ENCODE measurements at places on chromosomes 1 and 21.

GRCh38 chr1:77990629-77991204 is 11.8 kb upstream of the FUBP1 start:
- DNase-seq: no peak

- DNase-seq: no peak
Observed at GRCh38 chr1:161531986-161532643, 7.8 kb downstream of the HSPA6 start.

- no peak for DNase-seq
Observed at GRCh38 chr1:185973645-185974044, 239.5 kb downstream of the HMCN1 start.

DNA sequence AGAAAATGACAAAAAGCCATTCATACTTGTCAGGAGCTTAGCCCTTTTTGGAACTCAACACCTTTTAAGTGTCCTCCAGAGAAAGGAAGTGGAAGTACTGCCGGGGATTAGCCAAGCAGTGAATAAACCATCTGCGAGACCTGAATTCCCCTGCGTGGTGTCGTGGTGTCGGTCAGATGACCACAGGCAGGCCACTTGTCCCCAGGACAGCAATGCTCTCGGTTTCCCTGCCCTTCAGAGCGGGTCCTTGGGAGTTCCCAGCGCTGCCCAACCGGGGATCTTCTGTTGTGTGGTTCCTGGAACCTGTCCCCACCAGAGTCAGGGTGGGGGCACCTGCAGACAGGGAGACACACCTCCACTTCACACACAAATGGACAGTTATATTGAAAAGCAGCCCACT is 9.2 kb downstream of the GPR157 start:
- DNase-seq: peak; percentile 54

- no peak for DNase-seq
Observed at GRCh38 chr1:98557895-98558294, 103.6 kb upstream of the SNX7 start.

DNA sequence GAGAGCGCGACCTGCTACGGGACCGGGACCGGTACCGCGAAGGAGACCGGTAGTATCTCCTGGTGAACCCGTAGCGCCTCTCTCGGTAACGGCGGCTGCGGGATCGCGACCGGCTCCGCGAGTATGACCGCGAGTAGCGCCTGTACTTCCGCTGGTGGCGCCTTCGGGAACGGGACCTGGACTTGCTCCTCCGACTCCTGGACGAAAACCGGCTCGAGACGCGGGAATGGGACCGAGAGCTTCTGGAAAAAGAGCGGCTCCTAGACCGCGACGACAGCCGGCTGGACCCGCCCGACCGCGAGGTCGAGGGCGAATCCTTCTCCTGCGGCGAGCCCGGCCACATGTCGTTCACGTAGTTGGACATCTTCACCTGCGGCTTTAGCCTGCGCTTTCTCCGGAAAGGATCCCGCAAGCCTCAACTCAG is 642 bp downstream of the RSRP1 start:
- DNase-seq: no peak

DNA sequence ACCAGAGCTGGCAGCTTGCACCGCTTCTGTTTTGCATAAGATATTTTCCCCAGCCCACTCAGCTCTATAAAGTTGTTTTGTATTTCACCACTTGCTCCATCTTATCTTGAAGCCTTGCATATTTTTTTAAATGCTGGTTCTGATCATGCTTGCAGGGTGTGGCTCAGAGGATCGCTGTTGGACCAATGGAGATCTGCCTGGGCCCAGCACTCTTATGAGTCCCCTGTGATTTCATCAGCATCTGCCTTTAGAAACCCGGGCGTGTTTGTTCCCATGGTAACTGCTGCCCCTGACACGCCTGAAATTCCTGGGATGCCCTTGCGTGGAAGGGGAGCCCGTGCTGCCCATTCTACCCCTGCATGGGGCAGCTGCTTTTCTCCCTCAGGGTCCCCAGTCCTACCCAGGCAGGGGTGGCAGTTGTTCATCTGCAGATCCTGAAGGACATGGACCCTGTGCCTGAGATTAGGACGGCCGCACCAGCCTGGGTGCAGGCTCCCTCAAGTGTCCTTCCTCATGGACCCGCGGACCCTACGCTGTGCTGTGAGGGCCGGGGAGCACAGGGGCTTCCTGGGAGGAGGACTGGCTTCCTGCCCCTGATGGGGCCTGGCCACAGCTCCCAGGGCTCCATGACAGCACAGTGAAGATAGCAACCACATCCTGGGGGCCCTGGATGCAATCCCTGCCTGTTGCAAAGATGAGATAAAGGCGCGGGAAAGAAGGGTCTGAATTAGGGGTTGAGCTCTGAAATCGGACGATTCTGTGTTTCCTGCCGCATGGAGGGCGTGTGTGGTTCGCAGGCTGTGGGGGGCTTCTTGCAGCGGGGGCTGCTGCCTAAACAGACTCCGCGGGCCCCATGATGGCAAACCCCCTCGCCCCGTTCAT is 226.5 kb downstream of the SDCCAG8 start:
- no peak for DNase-seq

DNA sequence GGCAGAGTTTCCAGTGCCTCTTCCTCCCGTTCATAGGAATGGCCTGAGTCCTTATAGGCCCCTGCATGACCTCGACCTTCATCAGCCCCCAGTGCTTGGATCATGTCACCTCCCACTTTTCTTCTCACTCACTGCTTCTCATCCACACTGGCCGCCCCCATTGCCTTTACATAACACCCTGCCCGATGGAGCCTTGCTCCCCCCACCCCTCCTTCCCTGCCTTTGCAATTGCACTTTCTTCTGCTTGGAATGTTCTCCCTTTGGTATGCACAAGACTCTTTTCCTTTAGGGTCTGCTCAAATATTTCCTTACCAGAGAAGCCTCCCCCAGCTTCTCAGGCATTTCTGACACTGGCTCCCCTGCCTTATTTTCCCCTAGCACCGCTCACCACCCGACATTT is 125.2 kb upstream of the KCNJ6 start:
- no peak for DNase-seq

- no peak for DNase-seq
Observed at GRCh38 chr1:7248549-7249199, 463.4 kb downstream of the CAMTA1 start.

DNA sequence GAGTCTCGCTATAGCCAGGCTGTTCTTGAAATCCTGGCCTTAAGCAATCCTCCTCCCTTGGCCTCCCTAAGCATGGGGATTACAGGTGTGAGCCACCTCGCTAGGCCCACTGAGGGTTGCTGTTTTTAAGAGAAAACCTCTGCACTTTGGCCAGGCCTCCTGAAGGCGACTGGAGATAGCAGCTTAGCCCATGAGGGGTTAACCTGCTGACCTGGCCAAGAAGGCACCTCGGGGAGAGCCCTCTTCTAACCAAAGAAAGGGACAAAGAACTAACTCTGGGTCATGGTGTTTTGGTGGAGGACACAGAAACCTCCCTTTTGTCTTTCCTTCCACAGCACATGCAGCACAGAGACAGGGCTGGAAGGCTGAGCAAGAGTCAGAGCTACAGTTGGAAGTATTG is 17.7 kb upstream of the KNCN start:
- no peak for DNase-seq

DNA sequence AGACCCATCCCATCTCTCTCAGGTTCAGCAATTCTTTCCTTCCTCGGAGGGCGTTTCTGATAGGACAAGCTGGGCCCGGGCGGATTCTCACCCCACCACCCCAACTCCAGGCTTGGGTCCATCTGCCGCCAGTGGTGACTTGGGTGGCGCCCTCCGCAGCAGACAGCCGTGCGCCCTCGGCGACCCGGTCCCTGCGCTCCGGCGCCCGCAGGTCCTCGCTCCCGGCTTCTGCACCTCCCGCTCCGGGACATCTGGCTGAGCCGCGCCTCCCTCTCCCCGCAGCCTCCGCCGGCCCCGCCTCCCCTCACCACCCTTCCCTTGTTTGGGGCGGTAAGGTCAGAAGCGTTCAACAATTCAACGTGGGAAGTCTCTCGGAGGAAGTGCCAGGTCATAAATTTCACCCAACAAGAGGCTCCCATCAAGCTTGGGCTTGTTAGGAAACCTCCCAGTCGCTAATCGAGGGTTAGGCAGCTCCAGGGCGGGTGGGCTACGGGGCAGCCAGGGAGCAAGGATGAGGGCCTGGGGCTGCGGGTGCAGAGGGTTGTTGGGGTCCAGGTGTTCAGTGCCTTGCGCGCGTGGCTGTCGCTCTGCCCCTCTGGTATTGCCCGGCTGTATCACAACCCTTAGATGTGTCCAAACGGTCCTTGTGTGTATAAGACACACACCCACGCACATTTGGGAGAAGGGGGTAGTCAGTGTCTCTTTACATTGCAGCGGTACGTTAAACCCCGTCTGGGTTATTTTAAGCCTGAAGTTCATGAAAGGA is 39.8 kb downstream of the OLIG1 start:
- no peak for DNase-seq

GRCh38 chr1:44059664-44060355 is 28.5 kb upstream of the SLC6A9 start:
- DNase-seq: no peak

DNA sequence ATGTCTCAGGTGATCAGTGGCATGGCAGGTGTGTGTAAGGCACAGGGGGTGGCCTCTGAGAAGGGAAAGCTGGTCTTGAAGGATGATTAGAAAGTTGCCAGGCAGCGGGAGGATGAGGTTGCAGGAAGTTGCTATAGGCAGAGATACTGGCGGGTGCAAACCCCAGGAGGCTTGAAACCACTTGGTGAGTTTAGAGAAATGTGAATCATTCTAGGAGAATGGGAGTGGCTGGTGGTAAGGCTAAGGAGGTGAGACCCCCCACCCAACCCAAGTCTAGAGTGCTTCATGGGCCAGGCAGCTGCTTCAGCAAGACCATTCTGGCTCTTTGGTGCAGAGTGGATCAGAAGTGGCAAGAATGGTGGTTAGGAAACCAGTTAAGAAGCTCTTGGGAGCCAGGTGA is 9.0 kb downstream of the SH2D2A start:
- DNase-seq: no peak
